ENCODE measurements at places on chromosomes 11 and 22.

DNA sequence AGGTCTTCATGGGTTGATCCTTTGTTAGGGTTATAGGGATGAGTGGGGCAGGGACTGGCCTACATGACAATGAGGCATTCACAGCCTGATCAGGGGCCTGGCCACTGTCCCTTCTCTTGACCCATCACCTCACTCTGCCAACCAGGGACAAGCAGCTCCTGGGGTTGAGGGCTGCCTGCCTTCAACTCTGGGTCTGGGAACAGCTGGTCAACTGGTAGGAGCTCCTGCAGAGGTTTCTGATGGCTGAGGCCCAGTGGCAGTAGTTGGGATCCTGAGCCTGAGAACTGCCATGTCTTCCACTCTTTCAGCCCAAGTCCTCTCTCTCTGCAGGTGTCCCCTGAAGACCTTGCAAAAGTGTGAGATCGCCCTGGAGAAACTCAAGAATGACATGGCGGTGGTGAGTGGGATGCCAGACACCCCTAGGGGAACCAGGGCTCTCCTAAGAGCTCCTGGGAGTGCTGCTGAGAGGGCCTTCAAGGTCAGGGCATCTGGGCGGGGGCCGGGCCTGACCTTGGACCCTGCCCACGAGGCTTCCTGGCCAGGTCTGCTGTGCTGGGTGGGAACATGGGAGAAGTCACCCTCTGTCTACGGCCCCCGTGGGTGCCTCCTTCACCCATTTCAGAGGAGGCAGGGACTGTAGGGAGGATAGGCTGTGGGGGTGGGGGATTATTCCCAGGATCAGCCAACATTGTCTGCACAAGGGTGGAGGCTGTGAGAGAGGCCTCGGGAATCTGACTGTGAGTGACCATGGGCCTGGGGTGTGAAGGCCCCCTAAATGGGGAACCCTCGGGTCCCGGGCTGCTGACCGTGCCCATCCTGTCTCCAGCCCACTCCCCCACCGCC, 76.8 kb downstream of the MED15 start:
- no peak for DNase-seq

DNA sequence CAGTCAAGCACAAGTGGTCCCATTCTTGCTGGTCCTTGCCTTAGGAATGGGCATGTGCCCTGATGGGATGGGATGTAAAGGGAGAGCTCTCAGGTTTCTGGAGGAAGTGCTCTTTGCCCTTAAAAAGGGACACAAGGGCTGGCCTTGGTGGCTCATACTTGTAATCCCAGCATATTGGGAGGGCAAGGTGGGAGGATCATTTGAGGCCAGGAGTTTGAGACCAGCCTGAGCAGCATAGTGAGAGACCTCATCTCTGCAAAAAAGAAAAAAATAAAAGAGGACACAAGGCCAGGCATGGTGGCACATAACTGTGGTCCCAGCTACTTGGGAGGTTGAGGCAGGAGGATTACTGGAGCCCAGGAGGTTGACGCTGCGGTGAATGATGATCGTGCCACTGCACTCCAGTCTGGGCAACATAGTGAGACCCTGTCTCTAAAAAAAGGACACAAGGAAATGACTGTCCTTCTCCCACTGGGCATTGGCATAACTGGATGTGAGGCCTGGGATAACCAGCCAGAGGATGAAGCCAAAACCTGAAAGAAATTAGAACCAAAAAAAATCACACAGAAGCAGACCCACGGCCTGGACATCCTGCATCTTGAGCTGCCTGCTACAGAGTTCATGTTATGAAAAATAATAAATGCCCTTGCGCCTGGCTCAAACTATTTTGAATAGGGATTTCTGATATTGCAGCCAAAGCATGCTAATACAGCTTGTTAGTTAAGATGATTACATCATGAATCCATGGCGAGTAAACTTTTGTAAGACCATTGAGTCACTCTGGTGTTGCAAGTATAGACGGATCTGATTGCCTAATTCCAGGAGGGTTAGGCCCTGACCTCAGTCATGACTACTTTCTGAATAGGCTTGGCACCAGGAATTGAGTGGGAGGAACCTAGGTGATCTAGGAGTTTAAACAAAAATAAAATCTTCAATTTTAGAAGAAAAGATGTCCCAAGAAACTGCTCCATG, 12.9 kb upstream of the CRKL start:
- no peak for DNase-seq

- no peak for DNase-seq
Measured at GRCh38 chr11:123841174-123841573, 35.0 kb upstream of the OR6M1 start.

DNA sequence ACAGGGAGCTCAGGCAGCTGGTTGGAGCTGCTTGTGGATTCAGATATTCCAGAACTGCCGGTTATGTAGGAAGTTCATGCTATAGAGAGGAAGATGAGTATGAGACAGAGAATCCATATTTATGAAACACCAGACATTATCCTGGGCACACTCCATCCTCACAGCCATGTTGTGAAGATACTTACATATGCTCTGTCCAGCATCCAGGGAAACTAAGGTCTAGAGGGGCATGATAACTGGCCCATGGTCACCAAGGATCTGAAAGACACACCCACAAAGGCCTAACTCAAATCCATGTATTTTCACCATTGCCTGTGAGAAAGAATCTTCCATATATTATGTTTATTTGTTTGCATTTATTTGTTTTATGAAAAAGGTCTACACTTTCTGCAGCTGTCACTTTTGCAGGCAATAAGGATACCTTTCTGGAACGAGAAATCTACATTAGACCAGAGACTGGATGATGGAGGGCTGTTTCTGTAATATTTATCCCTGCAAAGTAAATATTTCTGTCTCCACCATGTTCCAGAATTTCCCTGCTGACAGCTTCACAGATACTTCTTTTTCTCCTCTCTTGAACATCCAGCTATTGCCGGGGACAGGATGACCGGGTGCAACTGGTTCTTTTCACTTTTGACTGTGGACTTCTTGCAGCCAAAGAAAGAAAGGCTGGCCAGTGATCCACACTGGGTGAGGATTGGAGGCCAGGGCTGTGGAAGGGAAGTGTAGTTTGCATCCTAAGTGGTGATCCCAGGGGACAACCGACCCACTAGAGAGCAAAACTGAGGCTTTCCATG, 145.9 kb upstream of the NAV2 start:
- DNase-seq = no peak

GRCh38 chr11:92129811-92130210, 94.8 kb upstream of the FAT3 start:
- DNase-seq = no peak

GRCh38 chr11:111019451-111019850, 226.1 kb upstream of the POU2AF2 start:
- no peak for DNase-seq

- DNase-seq = no peak
Measured at GRCh38 chr11:96961931-96962330, 572.1 kb downstream of the JRKL start.

DNA sequence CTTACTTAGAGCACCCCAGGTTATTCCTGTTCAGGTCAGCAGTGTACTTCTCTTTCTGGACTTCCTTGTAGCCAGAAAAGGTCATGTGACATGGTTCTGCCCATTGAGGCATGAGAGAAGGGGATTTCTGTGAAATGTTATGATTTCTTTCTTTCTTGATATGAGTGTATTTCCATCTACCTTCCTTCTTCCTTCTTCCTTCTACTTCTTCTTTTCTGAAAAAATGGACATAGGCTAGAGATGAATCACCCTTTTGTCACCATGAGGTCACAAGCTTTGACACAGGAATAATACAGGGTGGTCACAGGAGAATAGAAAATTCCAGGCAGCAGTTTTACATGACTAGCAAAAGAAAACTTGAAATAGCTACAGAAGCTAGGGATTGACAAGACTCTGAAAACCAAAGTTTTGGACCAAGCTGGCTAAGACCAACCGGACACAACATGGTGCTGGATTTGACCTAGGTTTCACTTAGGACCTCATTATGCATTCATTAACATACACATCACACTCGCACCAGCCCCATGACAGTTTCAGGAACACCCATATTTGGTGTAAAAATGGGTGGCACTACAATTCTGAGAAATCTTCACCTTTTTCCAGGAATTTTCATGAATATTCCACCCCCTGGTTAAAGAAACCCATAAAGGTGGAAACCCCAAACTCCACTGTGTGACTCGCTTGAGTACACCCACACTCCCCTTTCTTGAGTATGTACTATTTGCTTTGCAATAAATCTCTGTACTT, 21.2 kb upstream of the MAP6 start:
- DNase-seq = no peak

GRCh38 chr11:12110714-12111548, 541 bp downstream of the MICAL2 start:
- DNase-seq = no peak

GRCh38 chr11:79956061-79956460, 515.2 kb upstream of the TENM4 start:
- no peak for DNase-seq

DNA sequence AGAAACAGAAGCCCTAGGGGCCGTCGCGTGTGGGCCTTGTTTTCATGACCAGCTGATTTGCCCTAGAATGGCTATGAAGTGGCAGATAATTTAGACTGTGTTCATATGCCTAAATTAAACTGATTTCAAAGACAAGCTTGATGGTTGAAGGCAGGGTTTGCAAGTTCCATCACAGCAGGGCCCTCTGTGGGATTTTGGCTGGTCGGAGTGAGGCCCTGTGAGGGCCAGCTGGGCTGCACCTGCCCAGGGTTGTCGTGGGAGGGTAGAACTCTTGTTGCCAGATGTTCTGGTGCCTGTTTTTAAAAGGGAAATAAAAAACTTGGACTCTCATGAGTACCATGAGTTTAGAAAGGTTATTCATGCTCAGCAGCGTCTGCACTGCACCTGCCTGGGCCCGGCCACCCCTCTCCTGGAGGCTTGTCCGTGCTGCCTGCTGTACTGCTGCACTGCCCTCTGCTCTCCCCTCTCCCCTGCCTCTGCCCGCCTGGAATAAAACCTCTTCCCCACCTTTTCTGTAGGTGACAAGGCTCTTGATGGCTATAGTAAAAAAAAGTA, 44.1 kb downstream of the AP2A2 start:
- no peak for DNase-seq

GRCh38 chr22:24156141-24156912, 25.0 kb upstream of the SUSD2 start:
- DNase-seq = peak; percentile 59

DNA sequence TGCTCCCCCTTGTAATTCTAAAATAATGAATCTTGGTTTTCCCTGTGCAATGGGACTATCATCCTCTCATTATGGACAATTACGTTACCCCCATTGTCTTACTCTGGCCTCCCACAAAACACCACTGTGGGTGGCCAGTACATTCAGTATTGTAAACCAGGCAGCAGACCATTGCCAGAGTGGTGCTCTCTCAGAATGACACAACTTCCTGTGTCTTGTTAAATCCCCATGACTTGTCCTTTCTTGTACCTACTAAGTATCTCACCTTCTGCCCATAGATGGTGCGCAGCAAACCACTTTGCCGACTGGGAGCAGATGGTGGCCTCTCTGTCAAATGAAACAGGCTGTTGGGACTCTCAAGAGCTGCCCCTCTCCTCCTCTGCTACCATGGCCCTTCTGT, 287.1 kb upstream of the RAG2 start:
- no peak for DNase-seq

GRCh38 chr22:18024276-18024939, at the start of gene MICAL3:
TSS of gene MICAL3 (minus strand) at chr22:18024561. CDS start at chr22:17906812, 117,749 bp downstream.
- DNase-seq = peak; percentile 67

DNA sequence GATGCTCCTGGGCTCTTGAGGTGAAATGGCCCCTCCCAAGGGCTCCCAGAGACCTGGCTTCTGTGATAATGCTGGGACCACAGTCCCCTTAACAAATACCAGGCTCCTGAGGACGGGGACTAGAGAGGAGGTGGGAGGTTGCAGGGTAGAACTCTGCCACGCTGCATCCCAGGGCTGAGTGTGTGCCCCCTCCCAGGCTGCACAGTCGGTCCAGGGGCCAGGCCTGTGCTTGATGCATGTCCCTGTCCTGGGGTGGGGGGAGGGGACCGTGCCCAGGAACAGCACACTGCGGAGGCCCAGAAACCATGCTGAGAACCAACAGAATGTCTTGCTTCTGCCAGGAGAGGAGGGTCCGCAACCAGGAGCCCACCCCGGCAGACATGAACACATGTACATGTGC, 9.3 kb downstream of the CSF2RB start:
- no peak for DNase-seq

DNA sequence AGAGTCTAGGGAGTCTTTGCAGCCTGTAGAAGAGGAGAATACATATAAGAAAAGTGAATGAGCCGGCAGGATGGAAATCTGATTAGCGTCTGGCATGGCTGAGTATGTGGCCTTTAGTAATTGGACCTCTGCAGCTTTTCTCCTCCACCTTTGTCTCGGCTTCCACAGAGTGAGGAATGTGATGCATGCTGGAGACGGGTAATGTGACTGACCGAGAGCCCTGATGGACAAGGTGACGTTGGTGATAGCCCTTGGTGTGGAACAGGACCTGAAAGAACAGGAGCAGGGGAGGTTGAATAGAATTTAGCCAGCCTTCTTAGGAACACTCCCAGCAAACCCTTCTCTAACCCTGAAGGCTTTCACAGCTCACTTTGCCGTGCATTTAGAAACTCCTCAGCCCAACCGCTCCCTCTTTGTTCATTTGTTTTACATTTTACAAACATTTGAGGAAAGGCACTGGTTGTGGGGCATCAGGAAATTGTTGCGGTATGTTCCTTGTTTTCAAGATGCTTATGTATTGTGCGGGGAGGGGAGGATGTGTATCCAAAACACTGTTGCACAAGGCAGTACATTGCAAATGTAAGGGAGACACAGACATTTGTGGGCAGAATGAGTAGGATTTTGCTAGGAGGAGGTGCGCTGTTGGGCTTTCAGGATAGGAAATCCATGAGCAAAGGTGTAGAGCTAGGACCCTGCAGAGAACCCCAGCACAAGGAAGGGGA, 6.9 kb downstream of the GTPBP1 start:
- DNase-seq = no peak

DNA sequence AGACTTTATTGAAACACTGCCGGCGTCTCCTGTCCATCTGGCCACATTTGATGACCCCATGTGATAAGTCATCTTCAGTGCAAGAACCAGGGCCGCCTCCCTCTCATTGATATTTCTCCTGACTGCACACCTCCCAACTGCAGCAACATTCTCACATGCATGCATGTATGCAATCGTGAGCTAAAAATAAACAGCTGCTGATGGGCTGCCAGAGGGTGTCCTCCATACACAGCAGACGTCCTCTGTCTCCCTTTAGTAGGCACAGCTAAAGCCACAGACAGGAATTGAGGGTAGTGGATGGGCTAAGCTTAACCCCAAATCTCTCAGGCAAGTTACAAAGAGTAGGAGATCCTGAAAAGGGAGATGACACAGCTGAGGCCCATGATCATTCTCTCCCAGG, 106.7 kb upstream of the HSD17B12 start:
- DNase-seq = no peak

GRCh38 chr11:28259177-28259843, 151.1 kb downstream of the METTL15 start:
- DNase-seq = no peak

DNA sequence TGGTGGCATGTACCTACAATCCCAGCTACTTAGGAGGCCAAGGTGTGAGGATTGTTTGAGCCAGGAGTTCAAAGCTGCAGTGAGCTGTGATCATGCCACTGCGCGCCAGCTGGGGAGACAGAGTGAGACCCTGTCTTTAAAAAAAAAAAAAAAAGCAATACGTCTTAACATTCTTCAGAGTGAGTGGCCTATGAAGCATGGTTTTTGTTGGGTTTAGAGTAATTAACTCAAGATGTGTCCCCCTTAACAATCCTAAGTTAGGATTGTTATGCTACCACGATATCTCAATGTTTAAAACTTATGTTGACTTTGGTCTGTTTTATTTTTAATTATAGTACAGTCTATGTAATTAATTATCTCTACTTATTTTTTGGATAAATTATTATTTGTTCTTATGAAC, 156.1 kb downstream of the HIPK3 start:
- no peak for DNase-seq
